PC-3 (cell line): ENCODE measurements at places on chromosomes 5 and 9. TPM values are rescaled to one million over a fixed set of nuclear protein-coding genes. Genes with fewer than 3 reads are reported as not detected.

IARS1 gene
- total RNA-seq = 128 and 148 TPM in 2 replicates

PHYHD1 gene
- 1.6 TPM in 1 of 2 replicates, not detected in the other for total RNA-seq

GFI1B gene
- not detected in 2 replicates for total RNA-seq

IER5L gene
- total RNA-seq = 42.8 and 46.1 TPM in 2 replicates

FAM120AOS gene
- total RNA-seq = 37.6 and 39.8 TPM in 2 replicates

KLF4 gene
- 38.8 and 55.1 TPM in 2 replicates for total RNA-seq

BTNL3 gene
- not detected in 2 replicates for total RNA-seq

PCDHA5 gene
- 1.3 and 1.5 TPM in 2 replicates for total RNA-seq

PCDHB4 gene
- 0.07 and 0.52 TPM in 2 replicates for total RNA-seq

FGFR4 gene
- 24.6 and 34.9 TPM in 2 replicates for total RNA-seq

PHF19 gene
- total RNA-seq = 101 and 104 TPM in 2 replicates

REEP2 gene
- total RNA-seq = 2.4 and 2.5 TPM in 2 replicates

THBS4 gene
- total RNA-seq = 0.29 TPM in 1 of 2 replicates, not detected in the other

IL13 gene
- total RNA-seq = not detected in 2 replicates

DMRT2 gene
- not detected in 2 replicates for total RNA-seq

SLC27A6 gene
- total RNA-seq = not detected in 2 replicates

MARCOL gene
- not detected in 2 replicates for total RNA-seq

SGCD gene
- 0.15 and 0.29 TPM in 2 replicates for total RNA-seq

GARNL3 gene
- total RNA-seq = 15.2 and 15.5 TPM in 2 replicates

BNC2 gene
- total RNA-seq = 11.7 TPM in 2 replicates

PCDHAC1 gene
- 4.8 and 6.2 TPM in 2 replicates for total RNA-seq

PAXX gene
- total RNA-seq = 113 and 137 TPM in 2 replicates

SLC34A3 gene
- 1.0 and 1.5 TPM in 2 replicates for total RNA-seq

IL9 gene
- total RNA-seq = not detected in 2 replicates

GABRA6 gene
- 0.17 TPM in 1 of 2 replicates, not detected in the other for total RNA-seq

SLF1 gene
- 23.6 and 27.8 TPM in 2 replicates for total RNA-seq

PTGES gene
- total RNA-seq = 21.0 and 26.8 TPM in 2 replicates

SLC6A3 gene
- not detected in 2 replicates for total RNA-seq

OLFML2A gene
- total RNA-seq = 3.4 and 4.7 TPM in 2 replicates

SHROOM1 gene
- total RNA-seq = 13.6 and 15.7 TPM in 2 replicates

FOXD4L3 gene
- total RNA-seq = not detected in 2 replicates

C5 gene
- 1.6 and 2.9 TPM in 2 replicates for total RNA-seq

C9orf50 gene
- total RNA-seq = not detected in 2 replicates

HAVCR1 gene
- not detected in 2 replicates for total RNA-seq

SYK gene
- 12.9 and 14.6 TPM in 2 replicates for total RNA-seq

CHSY3 gene
- total RNA-seq = 1.7 and 1.8 TPM in 2 replicates

TBCA gene
- total RNA-seq = 108 and 119 TPM in 2 replicates

ACOT12 gene
- not detected in 2 replicates for total RNA-seq

KCNV2 gene
- total RNA-seq = not detected in 2 replicates

ADAMTS12 gene
- total RNA-seq = 0.18 and 3.3 TPM in 2 replicates

TMEM215 gene
- total RNA-seq = not detected in 2 replicates

CCDC171 gene
- 1.7 and 2.7 TPM in 2 replicates for total RNA-seq

PRRX2 gene
- 0.47 and 1.3 TPM in 2 replicates for total RNA-seq

MCC gene
- 7.1 and 10.3 TPM in 2 replicates for total RNA-seq

GGTA1 gene
- total RNA-seq = not detected in 2 replicates

OLFM1 gene
- total RNA-seq = 0.44 TPM in 1 of 2 replicates, not detected in the other

ADAMTS2 gene
- not detected in 2 replicates for total RNA-seq

FOXD4 gene
- total RNA-seq = 0.80 and 0.98 TPM in 2 replicates

RMRP gene
- total RNA-seq = 23,421 and 36,790 TPM in 2 replicates

MEGF10 gene
- not detected in 2 replicates for total RNA-seq
